ENCODE measurements at places on chromosomes 1 and 21.

DNA sequence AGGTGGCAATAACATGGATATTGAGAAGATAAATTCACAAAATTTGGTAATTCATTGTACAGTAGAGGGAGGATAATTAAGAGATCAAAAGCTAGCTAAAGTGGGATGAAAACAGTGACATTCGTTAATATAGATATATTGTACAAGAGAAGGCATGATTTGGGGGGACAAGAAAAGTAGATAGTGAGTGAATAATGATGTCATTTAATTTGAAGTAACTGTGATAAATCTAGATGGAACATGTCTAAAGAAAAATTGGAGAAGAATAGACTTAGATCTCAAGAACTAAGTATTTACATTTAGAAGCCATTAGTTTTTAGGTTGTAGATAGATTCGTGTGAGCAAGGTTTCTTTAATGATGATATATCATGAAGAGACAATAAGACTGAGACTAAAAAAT lies 594.0 kb upstream of the RGS18 start:
- DNase-seq, result no peak

DNA sequence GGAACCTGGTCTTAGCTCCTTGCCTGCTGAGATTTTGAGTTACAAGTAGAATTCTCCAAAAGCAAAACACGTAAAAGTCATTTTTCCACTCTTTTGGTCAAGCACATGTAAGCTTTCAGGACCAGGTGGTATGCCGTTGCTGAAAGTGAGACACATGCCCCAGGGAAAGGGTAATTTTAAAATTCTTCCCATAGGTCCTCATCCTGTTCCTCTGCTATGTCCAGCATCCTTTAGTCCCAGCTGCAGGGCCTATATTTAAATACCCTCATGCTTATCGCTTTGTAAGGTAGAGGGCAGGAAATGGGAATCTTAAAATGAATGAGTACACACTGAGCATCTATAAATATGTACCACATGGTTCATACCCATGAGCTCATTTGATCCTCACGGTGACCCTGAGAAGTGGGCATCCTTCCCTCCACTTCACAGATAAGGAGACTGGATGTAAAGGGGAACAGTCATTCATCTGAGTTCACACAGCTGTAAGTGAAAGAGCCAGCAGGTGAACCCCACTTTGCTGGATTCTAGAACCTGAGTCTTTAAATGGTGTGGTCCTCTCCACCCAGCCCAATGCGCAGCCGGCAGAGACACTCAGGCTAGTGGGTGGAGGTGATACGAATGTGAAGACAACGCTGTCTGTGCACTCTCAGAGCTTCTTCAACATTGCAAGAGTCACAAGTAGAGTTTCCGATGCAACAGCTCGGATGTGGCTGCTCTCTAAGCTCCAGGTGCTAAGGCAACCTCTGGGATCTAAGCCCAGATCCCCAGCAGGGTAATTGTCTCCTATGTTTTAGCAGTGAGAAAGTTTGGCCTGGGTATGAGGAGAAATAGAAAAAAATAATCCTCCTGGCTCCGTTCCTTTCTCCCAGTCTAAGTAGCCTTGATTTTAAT lies 163.5 kb downstream of the PLXNA2 start:
- no peak for DNase-seq

GRCh38 chr1:212504171-212504803 lies 71.6 kb downstream of the NENF start:
- DNase-seq, result no peak

DNA sequence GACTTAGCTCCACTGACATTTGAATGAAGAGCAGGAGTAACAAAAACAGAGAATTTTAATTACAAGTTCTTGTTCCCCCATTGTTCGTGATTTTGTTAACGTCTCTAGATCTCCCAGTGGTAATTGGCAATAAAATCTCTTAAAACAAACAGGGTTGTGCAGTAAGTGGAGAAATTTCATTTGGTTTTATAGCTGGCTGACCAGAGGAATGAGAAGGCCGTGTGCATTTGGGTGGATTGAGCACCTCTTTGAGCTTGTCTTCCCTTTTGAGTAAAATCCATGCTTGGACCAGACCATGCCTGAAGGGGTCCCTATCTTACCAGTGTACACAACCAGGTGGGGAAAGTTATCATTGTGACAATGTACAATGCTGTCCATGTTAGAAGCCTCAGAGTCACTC lies 137.8 kb downstream of the HIVEP3 start:
- DNase-seq, result no peak

DNA sequence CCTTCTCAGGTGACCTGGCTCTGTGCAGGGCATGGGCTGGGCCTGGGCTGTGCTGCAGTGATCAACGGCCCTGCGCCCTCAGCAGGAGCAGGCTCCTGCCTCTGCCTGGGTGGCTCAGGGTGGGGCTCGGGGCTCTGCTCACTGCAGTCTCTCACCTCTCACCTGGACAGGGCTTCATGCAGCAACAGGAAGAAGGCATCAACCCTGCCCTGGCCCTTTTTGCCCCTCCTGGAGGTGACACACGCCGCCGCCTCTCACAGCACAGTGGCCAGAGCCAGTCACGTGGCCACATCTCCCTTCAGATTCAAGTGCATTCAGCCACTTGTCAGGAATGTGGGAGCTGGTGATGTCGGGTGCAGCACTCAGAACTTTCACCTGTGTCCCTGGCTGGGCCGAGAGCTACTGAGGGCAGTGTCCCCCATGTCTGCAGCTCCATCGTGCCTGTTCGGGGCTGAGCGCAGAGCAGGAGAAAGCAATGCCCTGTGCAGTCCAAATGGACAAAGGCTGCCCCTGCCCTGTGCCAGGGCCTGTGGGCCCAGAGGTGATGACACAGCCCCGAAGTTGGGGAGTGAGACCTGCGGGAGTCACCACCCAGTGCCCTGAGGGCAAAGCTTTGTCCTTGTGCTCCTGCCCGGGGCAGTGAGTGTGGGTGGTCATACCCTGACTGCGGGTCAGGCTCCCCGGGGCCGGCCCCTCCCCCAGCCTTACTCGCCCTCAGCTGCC lies 314.0 kb downstream of the PTPRU start:
- no peak for DNase-seq
